ENCODE measurements at places on chromosomes 7 and 10. TPM values are rescaled to one million over a fixed set of nuclear protein-coding genes. Genes with fewer than 3 reads are reported as not detected.

DNA sequence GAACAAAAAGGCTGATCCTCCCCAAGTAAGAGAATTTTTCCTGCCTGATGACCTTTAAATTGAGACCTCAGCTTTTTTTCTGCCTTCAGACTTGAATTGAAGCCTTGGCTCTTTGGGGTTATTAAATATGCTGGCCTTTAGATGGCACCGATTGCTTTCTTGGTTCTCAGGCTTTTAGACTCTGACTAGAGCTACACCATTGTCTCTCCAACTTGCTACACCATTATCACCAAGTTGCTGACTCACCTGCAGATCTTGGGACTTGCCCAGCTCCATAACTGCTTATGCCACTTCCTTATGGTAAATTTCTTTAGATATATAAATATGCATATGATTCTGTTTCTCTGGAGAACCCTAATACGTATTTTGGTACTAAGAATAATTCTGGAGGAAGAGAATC, 3.1 kb upstream of the ABCA13 start:
- DNase-seq: peak; percentile 33

DNA sequence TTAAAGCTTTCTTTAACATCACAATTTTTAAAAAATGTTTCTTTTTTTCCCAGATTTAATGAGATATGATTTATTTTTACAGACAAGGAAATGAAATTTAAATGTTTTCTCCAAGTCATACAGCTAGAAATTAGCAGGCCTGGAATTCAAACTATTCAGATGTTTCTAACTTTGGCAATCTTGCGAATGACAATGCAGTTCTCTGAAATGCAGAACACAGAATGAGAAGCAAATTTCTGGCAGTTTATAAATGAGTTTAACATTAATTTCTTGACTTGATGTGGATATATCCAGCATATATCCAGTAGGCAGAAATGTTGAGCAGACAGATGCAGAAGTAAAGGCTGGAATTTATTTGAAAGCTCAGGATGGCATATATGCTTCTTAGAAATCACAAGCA, 227.5 kb downstream of the THSD7A start:
- DNase-seq: no peak

DNA sequence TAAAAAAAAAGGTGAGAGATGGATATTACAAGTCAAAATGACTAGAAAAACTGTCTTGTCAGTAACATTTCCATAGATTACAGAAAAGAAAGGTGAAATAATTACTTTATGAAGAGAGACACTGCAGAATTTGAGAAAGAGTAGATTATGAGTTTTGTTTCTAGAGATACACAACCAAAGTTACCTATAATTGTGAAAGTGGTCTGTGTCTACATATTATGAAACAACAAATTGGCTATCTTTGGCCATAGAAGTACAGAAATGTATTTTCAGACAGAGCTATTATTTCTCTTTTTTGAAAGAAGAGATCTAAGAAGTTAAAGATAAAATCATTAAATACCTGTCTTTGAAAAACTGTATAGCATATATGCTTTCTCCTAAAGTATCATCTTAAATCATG, 30.1 kb downstream of the KCND2 start:
- no peak for DNase-seq

The ADAMTS14 gene
- 3.4 TPM for total RNA-seq

The GRID2IP gene
- total RNA-seq: not detected
